ENCODE measurements at places on chromosomes 5 and 9.

GRCh38 chr9:110583237-110583636, 3.7 kb upstream of the SVEP1 start:
- DNase-seq, result no peak

DNA sequence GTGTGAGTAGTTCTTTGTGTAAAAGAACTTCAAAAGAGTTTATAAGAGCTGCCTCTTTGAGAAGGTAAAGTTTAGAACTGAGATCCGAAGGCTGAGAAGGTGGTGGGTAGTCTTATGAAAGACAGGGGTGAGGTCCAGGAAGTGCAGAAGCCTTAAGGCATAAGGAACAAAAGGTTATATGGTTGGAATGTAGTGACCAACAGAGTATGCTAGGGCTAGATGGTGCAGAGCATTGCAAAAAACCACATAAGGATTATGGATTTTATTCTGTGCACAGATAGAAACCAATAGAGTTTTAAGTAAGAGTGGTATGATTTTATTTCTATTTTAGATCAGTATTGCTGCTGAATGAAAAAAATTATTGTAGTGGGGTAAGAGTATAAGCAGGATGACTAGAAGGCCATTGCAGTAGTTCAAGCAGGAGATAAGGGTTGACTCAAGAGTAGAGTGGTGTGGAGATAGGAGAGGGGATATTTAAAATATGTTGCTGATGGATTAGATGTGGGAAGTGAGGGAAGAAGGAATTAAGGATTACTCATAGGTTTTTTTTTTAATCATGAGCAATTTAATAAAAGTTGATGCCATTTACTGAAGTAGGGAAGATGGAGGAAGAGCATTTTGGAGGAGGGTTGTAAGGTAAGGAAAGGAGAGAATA, 3.7 kb downstream of the RECK start:
- no peak for DNase-seq

DNA sequence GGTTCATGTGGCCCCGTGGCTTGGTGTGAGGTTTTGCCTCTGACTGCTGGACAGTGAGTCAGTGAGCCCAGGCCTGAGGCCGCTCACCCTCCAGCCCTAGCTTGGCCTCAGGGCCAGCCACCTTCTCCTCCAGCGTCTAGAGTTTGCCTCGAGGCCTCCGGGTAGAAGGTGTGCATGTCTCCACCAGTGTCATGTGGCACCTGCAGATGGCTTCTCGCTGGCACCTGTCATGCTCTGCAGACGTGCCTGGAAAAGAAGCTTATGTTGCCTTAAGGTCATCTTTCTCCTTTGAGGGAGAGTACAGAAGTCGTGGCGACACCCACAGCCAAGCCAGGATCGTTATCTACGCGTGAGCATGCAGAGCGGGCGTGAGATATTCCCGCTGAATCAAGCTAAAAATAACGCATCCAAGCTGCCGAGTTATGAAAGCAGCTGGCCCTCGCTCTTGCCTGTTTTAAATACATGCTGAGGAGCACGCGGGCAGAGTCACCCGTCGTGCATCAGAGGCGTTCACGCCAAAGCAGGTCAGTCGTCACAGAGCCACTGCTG, 79.7 kb upstream of the FCN2 start:
- DNase-seq, result no peak

DNA sequence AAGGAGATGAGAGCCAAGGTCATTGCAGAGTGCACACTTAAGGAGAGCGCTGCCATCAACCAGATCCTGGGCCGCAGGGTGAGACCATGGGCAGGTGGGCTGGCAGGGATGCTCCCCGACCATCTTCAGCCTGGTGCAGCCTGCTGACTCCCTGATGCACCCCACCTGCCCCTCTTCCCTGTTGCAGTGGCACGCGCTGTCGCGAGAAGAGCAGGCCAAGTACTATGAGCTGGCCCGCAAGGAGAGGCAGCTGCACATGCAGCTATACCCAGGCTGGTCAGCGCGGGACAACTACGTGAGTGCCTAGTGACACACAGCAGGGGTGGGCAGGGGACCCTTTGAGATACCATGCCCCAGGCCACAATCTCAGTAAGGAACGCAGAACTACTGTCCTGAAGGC, 28.3 kb downstream of the TCF7 start:
- DNase-seq, result no peak
